ENCODE measurements at places on chromosomes 7 and 10. TPM values are rescaled to one million over a fixed set of nuclear protein-coding genes. Genes with fewer than 3 reads are reported as not detected.

GOLGA7B gene
- 0.02 TPM for polyA plus RNA-seq

ZNF511 gene
- 70.5 TPM for polyA plus RNA-seq

ARL3 gene
- polyA plus RNA-seq: 8.8 TPM

ANXA11 gene
- polyA plus RNA-seq: 40.5 TPM

BTBD16 gene
- polyA plus RNA-seq: not detected

- no peak overlapping the region for H3K27ac ChIP-seq
- no peaks in the 10 kb centered on the region for H3K36me3 ChIP-seq
- no peak overlapping the region for H3K4me3 ChIP-seq
- H3K4me1 ChIP-seq: no peaks in the 10 kb centered on the region
- no peaks in the 10 kb centered on the region for H3K27me3 ChIP-seq
Observed at GRCh38 chr7:134809616-134810015, 30.2 kb downstream of the CALD1 start.

GRCh38 chr10:78576276-78576675 lies 492.5 kb upstream of the ZMIZ1 start:
- H3K4me1 ChIP-seq: no peaks in the 10 kb centered on the region
- DNase-seq: no peak
- 0 out of 2 replicates have a peak, but pooled peaks cover 3% of the 10 kb centered on the region for H3K27me3 ChIP-seq

GRCh38 chr7:96246919-96247318 lies 75.0 kb downstream of the SLC25A13 start:
- no peaks in the 10 kb centered on the region for H3K27me3 ChIP-seq
- no peak overlapping the region for H3K4me3 ChIP-seq
- H3K27ac ChIP-seq: no peak overlapping the region
- no peaks in the 10 kb centered on the region for H3K4me1 ChIP-seq

DNA sequence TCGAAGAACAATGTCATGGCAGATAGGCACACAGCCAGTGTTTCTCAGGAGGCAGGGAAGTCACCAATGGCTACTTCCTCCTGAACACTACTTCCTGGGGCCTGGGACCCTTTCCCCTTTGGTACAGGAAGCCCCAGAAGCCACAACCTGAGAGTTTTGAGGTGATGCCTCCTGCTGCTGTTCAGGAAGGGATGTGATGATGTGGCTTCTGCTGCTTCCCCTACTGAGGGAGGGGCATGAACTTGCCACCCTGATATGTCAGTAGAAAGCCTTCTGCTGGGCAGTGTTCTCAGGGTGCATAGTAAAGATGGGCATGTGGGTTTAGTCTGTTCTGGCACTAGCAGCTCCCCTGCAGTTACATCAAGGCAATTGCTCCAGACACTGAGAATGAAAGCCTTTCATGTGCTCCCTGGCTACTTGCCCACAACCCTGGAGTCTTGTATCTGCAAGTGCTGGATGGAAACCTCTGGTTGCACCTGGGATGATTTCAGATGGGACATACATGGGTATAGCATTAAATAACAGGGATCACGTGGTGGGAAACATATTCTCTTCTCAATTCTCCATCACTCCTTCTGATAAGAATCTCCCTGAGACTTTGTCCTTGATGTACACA lies 69.3 kb downstream of the ADRA2A start:
- no peak for DNase-seq
- H3K27ac ChIP-seq: no peak overlapping the region
- H3K36me3 ChIP-seq: no peaks in the 10 kb centered on the region
- no peak overlapping the region for H3K4me3 ChIP-seq
- H3K4me1 ChIP-seq: peaks cover 3% of the 10 kb centered on the region

Data from H1 (cell line).